Fibroblast of mammary gland (primary cell): ENCODE measurements at places on chromosomes 3 and 15.

- DNase-seq, result no peak
These were observed 22.4 kb downstream of the LRRK1 start for GRCh38 chr15:100941536-100941935.

DNA sequence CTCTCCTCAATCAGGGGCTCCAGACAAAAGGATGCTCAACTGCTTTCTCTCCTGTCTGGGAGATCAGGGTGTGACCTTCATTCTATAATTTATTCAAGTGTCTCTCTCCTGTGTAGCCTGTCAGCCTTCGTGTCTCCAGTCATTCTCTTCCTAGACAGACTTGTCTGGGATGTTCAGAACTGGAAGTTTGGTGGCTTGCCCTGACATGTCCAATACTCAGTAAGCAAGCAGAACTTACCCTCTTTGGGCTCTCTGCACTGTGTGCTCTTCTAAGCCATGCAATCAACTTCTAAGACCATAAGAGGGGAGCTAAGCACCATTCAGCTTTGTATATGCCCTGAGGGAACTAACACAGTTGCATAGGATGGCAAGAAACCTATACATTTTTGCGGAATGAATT is 14.1 kb downstream of the ACKR2 start:
- no peak for DNase-seq

GRCh38 chr3:161393803-161394202 is 22.5 kb upstream of the SPTSSB start:
- no peak for DNase-seq

GRCh38 chr15:78628227-78628626 is 7.4 kb upstream of the CHRNA3 start:
- DNase-seq, result no peak

- no peak for DNase-seq
These were observed 38.6 kb downstream of the CCDC80 start for GRCh38 chr3:112602217-112602838.

DNA sequence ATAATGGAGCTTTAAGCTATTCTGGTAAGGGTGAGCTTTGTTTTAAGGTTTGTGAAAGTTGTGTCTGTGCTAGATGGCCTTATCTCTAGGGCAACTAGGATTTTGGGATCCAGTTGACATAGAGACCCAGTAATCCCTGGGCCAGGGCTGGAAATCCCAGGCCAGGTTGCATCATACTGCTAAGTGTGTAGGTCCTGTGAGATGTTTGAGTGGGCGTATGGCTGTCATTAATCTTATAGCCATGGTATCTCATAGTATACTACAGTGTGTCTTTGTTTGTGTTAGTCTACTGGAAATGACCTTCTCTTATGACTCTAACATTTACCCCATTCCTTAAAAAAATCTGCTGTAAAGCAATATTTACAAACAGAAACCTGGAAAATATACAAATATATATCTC is 151.4 kb downstream of the CACNA2D3 start:
- DNase-seq, result no peak

- DNase-seq, result peak; percentile 38
These were observed 241.1 kb downstream of the WNT5A start for GRCh38 chr3:55246033-55246432.

DNA sequence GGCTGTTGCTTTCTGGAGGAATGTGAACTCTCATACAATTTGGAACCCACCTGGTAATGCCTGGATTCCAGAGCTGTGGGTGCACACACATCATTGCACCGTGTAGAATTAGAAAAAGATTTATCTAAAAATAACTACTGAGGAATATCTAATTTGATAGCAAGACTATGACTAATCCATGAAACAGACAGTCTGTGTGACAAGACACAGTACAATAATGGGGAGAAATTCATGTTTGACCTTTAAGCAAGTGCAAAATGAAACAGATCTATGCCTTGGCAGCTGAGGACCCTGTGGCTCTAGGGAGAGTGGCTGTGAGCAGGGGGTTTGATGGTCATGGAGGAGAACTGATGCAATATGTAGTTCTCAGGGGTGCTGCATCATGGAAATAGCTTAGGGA is 7.9 kb upstream of the DOCK3 start:
- DNase-seq, result no peak

GRCh38 chr15:71078506-71079207 is 36.6 kb upstream of the THSD4 start:
- no peak for DNase-seq

- DNase-seq, result no peak
These were observed 21.8 kb downstream of the TRIM42 start for GRCh38 chr3:140699516-140700231.

DNA sequence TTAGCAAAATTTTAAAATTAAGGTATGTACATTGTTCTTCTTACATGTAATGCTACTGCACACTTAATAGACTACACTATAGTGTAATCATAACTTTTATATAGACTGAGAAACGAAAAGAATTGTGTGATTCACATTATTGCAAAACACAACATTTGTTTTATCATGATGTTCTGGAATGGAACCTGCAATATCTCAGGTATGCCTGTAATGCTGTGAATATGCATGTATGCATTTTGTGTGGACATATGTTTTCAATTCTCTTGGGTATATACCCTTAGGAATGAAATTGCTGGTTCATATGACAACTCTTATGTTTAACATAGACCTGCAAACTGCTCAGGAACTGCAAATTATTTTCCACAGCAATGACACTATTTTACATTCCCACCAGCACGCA is 38.6 kb upstream of the TJP1 start:
- DNase-seq, result peak; percentile 10

DNA sequence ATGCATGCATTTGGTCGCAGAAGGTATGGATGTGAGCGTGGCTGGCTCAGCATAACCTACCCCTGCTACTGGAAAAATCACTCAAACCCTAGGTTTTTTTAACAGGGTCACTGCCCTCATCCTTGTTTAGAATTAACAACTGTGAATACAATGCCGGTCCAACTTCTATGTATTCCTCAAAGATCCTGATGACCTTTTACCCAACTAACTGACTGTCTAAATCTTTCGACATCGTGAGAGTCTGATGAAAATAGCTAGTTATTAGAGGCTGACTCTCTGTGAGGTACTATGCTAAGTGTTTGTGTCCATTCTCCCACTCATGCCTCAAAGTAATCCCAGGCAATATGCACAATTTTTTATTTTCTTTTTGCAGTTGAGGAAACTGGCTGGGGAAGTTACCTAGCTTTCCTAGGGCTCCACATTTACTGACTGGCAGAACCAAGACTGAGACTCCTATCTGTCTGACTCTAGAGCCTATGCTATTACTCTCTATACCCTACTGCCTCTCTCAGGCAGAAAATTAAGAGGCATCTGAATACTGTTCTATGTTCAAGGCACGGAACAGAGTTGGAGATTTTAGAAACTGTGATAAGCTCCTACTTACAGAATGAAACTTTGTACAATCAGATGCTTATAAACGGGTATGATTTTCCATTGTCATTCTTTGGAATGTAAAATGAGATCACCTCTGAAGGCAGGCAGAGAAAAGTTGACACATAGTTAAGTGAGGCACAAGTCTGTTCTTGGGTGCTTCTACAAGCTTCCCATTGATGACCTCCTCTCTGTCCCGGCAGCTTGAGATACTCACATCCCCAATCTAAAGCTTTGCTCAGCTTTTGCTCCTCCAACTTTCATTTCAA is 56.4 kb downstream of the FILIP1L start:
- peak; percentile 23 for DNase-seq

DNA sequence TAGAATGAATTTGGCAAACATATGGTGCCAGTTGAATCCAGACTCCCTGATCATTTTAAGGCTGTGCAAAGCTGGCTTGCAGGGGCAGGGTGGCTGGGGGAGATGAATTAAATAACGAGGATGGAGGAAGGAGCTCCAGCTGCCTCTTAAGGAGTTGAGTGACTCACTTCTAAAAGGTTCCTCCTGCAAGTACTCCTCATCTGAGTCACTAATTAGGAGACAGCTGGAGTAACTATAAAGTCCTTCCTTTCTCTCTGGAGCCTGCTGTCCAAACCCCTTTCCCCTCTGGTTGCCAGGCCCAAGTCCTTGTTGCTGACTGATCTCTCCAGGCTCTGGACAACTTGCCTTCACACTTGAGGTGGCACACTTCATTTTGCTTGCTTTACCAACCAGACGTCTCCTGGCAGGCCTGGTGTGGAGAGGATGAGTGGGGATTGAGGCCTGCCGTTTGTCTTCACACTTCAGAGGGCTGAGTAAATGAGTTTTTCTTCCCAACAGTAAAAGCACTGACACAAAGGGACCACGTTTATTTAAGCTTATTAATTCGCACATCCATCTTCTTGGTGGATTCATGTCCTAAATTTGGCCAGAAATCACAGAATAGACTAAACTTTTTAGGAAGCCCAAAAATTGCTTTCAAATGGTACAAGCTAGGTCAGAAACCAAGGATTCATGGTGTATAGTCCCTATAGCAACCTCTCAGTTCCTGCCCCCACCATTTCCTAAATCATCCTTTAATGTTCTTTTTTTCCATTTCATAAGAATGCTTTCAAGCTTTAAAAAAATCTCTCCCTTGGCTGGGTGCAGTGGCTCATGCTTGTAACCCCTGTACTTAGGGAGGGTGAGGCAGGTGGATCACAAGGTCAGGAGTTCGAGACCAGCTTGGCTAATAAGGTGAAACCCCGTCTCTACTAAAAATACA is 90.5 kb upstream of the MYRIP start:
- peak; percentile 81 for DNase-seq

GRCh38 chr3:18438586-18438985 is 13.4 kb upstream of the SATB1 start:
- DNase-seq, result no peak

DNA sequence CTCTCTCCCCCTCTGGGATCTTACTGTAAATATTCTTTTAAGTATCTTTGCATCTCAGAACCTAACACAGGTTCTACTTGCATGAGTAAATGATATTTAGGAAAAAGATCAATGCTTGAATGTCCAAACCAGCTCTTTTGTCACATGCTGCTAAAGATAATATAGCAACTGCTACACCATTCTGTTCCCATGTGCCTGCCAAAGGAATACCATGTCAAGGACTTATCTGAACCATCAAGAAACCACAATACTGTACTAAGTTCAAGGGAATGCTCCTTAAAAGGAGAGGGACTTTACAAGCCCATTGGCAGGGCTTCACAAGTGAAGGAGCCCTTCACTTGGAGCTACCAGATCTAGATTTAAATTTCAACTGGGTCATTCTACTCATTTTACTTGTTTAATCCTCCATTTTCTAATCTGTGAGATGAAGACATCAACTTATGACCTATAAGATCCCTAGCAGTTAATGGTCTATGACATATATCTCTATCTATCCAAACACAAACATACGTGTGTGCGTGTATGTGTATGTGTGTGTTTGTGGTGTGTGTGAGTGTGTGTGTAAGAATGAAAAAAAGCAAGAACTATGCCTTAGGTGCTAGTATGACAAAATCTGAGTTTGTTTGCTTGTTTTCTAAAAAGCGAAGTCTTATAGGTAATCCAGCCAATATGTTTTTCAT is 13.0 kb upstream of the SEC62 start:
- no peak for DNase-seq

DNA sequence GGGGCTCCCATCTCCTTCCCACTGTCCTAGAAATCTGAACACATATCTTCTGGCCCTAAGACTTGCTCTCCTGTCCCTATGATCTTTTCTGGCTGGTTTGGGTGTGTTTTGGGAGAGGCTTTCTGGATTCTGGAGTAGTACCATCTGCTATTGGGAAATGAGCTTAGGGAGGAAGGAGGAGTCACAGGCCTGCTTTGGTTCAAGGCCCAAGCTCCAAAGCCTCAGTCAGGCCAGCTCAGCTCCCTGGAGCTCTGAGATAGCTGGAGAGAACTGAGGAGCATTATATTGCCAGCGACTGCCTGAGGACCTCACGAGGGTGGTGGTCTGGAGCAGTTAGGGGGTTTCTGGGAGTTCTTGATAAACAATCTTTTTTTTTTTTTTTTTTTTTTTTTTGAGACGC is 18.7 kb downstream of the RASGRF1 start:
- peak; percentile 22 for DNase-seq

GRCh38 chr3:128215290-128215689 is 62.0 kb downstream of the EEFSEC start:
- no peak for DNase-seq

- peak; percentile 100 for DNase-seq
These were observed 60.0 kb downstream of the PIK3CB start for GRCh38 chr3:138774529-138775253.

DNA sequence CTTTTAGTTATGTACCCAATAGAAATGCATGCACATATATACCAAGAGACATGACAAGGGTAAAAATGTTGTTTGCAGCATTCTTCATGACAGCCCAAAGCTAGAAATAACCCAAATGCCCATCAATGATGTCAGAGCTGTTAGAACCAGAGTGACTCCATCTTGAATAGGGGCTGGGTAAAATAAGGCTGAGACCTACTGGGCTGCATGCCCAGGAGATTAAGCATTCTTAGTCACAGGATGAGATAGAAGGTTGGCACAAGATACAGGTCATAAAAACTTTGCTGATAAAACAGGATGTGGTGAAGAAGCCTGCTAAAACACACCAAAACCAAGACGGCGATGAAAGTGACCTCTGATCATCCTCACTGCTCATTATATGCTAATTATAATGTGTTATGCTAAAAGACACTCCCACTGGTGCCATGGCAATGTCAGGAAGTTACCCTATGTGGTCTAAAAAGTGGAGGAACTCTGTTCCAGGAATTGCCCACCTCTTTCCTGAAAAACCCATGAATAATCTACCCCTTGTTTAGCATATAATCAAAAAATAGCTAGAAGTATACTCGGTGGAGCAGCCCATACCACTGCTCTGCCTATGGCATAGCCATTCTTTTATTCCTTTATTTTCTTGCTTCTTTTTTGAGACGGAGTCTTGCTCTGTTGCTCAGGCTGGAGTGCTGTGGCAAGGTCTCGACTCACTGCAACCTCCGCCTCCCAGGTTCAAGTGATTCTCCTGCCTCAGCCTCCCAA is 32.9 kb downstream of the ZBTB11 start:
- DNase-seq, result peak; percentile 79

- DNase-seq, result peak; percentile 68
These were observed 611 bp upstream of the BNIP2 start for GRCh38 chr15:59689626-59690236.

DNA sequence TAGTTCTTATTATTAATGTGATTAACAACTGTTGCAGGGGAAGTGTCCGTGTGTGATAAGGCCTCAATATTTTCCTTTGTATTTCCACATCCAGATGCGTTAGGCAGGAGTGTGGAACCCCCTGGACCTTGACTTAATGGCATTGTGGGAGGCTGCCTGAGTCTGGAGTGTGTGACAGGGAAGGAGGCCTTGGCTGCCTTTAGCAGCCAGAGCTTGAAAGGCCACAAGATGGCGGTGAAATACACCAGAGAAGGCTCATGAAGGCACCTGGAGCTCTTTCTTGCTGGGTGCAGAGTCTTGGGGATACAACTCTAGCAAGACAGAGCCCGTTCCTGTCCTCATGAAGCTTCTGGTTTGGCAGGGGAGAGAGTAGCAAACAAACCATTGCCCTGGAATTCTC is 36.9 kb downstream of the POLR2M start:
- peak; percentile 23 for DNase-seq

DNA sequence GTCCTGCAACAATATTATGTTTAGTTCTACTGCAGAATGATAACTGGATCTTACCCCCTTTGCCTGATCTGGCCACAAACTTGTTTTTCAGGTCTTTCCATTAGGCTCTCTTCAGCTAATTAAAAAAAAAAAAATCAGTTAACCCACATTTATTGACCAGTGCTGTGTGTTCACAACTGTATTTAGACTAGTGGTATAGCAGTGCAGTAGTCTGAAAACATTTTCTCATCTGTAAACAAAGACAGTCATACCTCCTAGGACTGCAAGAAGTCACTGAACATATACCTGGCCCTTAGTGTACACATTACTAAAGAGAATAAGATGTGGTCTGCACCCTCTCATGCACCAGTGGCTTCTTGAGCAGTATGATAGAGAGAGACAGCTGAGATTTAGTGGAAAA is 22.5 kb downstream of the LPP start:
- no peak for DNase-seq

GRCh38 chr3:150889106-150889505 is 16.1 kb downstream of the MINDY4B start:
- DNase-seq, result no peak
